ENCODE measurements at places on chromosomes 12 and 14.
A peak's percentile ranks its signal among the peaks of the same experiment; 100 is the strongest.

DNA sequence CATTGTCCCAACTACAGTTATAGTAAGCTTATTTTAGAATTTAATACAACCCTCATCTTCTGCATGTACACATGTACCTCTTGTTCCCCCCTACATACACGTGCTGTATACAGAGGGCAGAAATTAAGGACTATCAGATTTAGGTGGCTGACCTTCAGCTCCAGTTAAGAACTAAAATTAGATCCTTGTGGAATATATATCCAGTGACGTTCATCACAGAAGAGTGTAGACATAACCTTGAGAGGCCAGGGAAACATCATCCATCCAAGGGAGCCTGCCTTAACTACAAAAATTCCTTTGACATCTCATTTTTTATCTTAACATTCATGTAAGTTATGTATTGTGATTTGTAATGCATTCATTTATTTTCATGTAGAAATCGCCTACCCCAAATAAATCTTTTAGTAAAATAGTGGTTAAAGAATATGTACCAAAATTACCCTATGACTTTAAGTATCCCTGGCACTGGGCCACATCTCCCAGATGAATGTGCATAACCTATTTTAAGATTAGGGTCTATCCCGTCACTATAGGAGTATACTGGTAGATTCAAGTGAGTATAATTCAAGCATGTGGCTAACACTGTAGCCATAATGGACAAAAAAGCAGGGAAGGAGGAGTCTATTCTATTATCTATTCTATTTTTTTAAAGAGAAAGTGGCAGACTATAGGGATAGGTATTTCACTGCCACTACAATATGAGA, 27.5 kb downstream of the RIC8B start:
- ATAC-seq: no peak

DNA sequence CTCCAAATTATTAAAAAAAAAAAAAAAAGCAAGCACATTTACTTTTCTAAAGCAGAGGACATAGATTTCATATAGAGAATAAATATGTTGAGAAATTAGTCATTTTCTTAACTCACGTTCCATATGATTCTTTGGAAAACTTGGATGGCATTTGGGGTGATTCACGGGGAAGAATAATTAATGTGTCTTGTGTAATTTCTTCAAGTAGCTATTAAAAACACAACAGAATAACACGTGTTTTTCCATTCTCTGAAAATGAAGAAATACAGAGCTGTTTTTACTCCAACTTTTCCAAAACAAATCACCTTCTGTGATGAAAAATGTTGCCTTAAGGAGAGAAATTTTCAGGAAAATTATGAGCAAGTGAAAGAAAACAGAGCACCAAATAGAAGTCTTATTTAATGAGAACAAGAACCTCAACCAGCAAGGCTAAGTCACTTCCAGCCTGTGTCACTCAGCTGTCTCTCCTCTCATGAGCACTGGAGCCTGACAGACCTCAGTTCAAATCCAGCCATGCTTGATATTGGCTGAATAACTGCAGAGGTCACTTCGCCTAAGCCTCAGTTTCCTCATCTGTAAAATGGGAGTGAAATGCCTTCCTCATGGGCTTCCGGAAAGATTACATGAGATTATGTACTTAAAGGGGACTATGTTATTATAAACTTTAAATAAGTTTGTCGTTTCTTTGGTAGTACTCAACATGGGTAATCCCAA, 42.8 kb upstream of the NUAK1 start:
- ATAC-seq: no peak

DNA sequence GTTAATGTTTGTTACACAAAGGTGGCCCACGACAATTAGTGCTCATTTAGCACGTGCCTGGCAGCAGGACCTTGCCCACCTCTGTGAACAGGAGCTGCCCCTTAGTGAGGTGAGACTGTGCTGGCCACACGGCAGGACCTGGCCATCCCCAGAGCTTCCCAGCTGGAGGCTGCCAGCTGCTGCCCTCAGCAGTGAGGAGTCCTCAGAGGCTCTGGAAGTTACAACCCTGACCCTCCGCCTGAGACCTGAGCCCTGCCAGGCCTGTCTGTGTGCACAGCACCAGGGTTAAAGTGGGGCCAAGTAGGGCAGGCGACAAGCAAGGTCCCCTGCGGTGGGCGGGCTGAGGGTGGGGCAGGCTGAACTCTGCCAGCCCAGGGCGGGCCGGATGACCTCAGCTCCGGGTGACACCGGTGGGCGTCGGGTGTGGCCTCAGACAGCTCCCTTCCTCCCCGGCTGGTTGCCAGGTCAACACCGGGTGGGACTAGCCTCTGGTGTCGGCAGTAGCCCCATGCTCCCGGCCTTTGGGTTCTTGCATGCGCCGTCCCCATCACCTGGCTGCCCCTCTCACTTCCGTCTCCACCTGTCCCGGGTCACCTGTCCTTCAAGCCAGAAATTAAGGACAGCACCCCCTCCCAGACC, 9.2 kb upstream of the LBHD2 start:
- ATAC-seq: peak; percentile 46

DNA sequence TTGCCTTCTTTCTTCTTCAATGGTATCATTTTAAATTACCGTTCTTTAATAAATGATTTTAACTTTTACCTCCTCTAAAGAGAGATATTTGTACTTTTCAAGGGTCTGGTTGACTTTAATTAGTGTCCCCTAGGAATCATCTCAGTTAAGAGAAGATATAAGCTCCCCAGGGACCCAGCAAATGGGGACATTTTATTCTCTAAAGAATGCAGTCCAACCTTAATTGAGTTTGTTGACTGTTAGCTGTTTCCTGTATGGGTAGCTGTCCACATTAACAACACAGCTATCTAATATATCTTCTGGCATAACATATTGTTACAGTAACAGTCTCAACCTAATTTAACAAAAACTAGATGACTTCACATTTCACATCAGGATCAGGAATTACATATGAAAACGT, 241.6 kb upstream of the NPAS3 start:
- no peak for ATAC-seq

- ATAC-seq: no peak
Measured at GRCh38 chr12:27573972-27574371, 50.0 kb downstream of the PPFIBP1 start.

DNA sequence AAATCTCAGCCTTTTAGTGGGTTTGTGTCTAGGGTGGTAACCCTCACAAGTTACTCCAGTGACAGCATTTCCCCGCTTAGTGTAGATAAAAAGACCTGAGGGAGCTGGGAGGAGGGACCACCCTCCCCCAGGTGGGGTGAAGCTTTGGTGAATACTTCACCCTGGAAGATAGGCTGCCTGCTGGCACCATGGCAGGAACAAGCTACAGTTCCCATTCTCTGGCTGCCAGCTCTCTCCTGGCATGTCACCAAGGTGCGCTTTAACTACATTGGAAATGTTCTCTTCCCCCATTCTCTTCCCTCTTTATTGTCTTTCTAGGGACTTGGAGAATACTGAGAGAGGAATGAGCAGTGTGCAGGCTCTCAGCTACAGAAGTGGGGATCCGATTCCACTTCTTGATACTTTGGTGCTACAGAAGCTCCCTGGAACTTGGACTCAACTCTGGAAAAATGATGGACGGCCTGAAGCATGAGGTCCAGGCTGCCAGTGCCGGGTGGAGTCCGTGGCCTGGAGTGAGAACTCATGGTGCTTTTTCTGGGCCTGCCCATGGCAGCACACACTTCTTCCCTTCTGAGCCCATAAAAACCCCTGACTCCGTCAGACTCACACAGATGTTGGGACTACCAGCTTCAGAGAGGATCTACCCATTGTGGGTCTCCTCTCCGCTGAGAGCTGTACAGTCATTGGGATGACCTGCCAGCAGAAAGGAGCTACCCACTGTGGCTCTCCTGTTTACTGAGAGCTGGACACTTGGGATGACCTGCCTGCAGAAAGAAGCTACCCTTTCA, 198.0 kb downstream of the ADGRD1 start:
- ATAC-seq: no peak

DNA sequence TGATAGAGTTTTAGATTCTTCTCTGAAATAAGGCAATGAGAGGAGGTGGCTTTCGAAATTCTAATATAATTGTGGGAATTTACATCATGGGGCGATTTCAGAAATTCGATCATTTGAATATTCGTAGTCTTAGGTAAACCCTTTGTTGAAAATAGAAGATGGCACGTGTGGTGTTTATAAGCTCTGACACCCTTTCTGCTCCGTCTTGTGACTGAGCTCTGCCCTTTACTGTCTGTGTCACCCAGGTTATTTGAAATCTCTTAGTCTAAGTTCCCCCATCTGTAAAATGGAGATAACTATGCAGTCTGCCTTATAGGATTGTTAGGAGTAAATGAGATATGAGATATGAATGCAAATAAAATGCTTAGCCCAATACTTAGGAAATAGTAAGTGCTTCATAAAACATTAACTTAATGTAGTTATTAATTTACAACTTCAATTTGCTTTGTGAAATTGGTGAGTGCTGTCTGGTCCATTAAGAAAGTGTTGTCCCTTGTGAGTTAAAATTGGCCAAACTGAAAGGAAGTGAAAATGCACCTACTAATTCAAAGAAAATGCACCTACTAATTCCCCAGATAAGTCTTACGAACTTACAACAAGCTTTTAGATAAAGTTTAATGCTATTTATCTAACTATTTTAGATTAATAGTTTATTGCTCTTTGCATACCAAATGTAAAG, 1.5 kb downstream of the BMAL2 start:
- no peak for ATAC-seq

- ATAC-seq: no peak
Measured at GRCh38 chr12:92513231-92513730, 189.5 kb upstream of the PLEKHG7 start.

- no peak for ATAC-seq
Measured at GRCh38 chr14:74275241-74275841, 27.4 kb downstream of the ABCD4 start.

DNA sequence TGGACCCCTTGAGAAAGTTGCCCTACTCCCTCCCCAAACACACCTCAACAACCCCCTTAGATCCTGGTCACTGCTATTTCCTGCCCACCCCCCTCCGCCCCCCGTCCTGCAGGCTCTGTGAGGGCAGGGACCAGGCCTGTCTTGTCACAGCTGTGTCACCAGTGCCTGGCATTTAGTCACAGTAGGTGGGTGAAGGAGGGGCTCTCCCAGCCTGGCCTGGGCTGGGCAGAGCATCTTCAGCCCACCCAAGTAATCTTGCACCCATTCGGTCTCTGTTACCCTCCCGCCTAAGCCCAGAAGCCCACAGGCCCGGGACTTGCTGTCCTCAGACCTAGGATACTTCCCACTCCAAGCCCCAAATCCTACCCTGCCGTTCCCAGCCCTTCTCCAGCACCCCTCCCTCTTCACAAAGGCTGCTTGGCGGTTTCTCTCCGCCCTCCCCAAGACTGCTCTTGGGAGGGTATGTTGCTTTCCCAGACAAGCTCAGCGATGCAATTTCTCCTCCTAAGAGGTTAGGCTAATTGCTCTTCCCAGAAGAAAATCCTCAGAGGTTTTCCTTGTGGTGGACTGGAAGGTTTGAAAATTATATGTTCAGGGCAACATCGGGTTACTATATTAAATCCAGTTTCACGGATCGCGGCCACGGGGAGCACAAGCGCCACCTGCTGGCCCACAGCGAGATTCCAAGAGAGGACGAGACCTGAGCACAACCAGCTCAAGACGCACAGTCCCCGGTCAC, 50.8 kb upstream of the ZFP36L1 start:
- ATAC-seq: peak; percentile 86

DNA sequence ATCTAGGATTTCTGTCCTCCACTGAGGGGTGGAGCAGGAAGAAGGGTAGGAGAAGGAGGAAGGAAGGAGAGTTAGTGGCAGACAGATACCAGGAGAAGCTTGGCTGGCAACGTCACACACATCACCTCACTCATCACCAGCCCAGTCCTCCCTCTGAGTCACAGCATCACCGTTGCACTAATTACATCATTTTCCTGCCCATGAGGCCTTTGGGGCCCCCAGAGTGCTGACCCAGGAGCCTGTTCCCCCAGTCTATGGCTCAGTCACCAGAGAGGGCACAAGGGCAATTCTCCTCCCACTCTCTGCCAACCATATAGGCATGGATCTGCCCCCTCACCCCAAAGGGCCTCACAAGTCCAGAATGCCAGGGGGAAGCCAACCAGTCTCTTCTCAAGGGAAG, 4.6 kb downstream of the RND1 start:
- no peak for ATAC-seq

DNA sequence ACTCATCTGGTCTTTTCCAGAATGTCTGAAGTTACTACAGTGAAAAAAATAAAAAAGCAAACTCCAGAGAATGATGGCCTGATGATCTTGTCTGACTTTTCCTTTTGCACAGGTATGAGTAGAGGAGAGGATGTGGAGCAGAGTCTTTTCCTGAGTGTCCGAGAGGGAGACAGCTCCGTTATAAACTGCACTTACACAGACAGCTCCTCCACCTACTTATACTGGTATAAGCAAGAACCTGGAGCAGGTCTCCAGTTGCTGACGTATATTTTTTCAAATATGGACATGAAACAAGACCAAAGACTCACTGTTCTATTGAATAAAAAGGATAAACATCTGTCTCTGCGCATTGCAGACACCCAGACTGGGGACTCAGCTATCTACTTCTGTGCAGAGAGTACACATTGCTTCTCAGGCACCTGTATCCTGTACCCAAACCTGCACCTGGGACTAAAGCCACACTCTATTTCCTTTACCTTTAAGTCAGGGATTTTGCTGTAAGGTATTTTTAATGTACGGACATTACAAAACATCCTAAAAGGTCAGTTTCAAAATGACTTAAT, 75.8 kb upstream of the OR4E1 start:
- no peak for ATAC-seq

DNA sequence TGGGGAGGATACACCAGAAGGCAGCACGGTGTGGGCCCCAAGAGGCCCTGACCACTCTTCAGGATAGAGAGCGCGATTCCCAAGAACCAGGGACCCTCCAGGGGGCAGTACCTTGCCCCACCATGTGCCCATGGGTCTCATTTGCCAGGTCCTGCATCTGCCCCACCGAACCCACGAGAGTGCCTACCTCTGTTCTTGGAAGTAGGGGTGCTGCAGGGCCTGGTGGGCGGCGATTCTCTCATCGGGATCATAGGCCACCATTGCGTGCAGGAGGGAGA, 72.7 kb downstream of the MOK start:
- ATAC-seq: no peak

GRCh38 chr12:26379777-26380467, 184.5 kb downstream of the SSPN start:
- no peak for ATAC-seq

DNA sequence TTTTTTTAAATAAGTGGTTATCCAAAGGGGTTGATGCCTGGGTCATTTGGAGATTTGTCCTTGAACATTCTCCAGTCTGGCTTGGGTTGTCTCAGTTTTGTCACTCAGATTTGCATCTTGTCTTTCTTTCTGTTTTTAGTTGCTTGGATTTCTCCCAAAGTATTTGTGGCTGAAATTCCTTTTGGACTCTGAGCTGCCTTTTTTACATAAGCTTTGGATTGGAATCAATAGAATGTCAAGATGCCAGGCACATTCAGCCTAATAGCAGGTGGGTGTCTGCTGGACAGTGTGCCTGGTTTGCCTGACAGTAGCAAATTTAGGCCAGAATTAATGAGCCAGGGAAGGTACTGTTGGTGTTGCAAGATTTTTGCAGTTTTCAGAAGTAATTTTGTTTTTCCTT, 50.0 kb downstream of the FLRT2 start:
- ATAC-seq: no peak

DNA sequence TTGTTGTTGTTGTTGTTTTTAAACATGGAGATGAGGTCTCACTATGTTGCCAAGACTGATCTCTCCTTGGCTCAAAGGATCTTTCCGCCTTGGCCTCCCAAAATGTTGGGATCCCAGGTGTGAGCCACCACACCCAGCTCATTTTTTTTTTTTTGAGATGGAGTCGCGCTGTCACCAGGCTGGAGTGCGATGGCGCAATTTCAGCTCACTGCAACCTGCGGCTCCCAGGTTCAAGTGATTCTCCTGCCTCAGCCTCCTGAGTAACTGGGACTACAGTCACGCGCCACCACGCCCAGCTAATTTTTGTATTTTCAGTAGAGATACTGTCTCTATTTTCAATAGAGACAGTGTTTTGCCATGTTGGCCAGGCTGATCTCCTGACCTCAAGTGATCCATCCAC, 4.9 kb upstream of the CLIP1 start:
- no peak for ATAC-seq
